ENCODE measurements at places on chromosomes 1 and 21. TPM values are rescaled to one million over a fixed set of nuclear protein-coding genes. Genes with fewer than 3 reads are reported as not detected.

Gene ATP13A2
- total RNA-seq: 31.1 TPM

Gene IGSF21
- not detected for total RNA-seq

Gene GCSAML
- not detected for total RNA-seq

Gene OR2T29
- total RNA-seq: not detected

Gene SPRR2G
- total RNA-seq: not detected

Gene S100A3
- 0.81 TPM for total RNA-seq

Gene KIF26B
- not detected for total RNA-seq

- DNase-seq: no peak
Measured at GRCh38 chr1:201354901-201355295, 22.6 kb downstream of the TNNT2 start.

- DNase-seq: no peak
Measured at GRCh38 chr21:44085491-44086321, 21.5 kb upstream of the PWP2 start.

DNA sequence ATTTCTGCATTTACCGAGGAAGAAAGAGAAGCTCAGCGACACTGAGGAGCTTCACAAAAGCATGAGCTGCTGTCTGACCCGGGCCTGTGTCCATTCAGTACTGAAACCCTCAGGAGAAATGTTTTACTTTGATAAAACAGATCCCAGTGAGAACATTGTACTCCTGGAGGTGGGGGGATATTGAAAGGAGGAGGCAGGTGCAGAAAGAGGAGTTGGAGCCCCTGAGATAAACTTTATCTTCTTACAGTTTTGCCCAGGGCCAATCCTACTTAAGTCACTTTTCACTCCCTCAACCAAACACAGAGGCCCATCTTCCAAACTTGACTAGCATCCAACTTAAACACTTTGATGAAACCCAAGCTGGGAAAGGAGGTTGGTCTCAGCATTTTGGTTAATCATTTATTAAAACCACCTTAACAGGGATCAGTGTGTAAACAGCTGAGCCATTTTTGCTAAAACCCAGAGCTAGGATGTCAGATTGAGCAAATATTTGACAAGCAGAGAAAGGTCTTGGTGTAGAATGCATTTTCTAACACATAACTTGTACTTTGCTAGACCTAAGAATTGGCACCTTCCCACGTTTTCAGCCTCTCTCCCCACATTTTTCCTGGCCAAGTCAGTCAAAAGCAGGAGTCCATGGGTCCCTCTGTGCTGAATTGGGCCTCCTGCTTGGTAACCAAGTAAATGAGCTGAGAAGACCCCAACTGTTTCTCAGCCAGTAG lies 32.5 kb upstream of the SARS1 start:
- no peak for DNase-seq

DNA sequence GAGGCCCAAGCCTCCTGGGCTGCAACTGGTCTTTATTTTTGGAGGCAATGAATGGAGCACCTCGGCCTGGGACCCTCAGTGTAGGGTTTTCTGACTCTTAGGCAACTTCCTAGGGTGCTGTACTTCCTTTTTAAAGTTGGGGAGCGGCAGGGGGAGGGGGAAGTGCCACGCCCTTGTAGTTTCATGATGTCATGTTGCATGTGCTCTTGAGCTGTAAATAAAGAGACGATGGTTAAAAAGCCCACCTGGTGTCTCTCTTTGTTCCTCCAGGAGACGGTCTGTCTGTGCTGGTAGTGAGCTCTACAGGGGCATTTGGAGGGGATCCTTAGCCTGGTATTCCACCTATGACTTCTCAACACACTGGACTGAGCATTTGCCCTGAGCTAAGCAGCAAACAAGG lies 10.3 kb upstream of the AGTRAP start:
- no peak for DNase-seq

GRCh38 chr1:155040358-155041093 lies 6.9 kb downstream of the DCST1 start:
- no peak for DNase-seq

GRCh38 chr1:183871601-183872000 lies 66.7 kb downstream of the RGL1 start:
- DNase-seq: no peak

GRCh38 chr1:59357645-59358320 lies 60.9 kb downstream of the FGGY start:
- DNase-seq: no peak

GRCh38 chr1:154241703-154242351 lies 21.1 kb downstream of the UBAP2L start:
- no peak for DNase-seq

- no peak for DNase-seq
Measured at GRCh38 chr21:20856926-20857325, 141.3 kb upstream of the NCAM2 start.

- peak; percentile 84 for DNase-seq
Measured at GRCh38 chr1:153532769-153533599, 2.8 kb downstream of the S100A6 start.

DNA sequence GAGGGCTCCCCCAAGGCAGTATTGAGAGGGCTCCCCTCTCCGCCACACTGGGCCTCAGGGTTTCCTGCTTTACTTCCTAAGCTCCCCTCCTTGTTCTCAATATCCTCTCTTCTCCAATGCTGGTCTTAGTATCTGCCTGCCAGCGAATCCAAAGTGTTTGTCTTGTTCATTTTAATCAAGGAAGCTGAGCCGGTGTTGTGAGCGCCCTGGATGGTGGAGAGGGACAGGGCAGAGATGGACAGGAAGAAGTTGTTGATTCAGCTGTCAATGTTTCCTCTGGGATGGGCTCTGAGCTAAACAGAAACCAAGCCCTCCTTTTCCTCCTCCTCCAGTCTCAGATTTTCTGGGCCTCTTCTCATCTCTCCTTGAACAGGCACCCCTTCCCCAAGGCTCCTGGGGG lies 5.4 kb downstream of the OLFML3 start:
- no peak for DNase-seq

DNA sequence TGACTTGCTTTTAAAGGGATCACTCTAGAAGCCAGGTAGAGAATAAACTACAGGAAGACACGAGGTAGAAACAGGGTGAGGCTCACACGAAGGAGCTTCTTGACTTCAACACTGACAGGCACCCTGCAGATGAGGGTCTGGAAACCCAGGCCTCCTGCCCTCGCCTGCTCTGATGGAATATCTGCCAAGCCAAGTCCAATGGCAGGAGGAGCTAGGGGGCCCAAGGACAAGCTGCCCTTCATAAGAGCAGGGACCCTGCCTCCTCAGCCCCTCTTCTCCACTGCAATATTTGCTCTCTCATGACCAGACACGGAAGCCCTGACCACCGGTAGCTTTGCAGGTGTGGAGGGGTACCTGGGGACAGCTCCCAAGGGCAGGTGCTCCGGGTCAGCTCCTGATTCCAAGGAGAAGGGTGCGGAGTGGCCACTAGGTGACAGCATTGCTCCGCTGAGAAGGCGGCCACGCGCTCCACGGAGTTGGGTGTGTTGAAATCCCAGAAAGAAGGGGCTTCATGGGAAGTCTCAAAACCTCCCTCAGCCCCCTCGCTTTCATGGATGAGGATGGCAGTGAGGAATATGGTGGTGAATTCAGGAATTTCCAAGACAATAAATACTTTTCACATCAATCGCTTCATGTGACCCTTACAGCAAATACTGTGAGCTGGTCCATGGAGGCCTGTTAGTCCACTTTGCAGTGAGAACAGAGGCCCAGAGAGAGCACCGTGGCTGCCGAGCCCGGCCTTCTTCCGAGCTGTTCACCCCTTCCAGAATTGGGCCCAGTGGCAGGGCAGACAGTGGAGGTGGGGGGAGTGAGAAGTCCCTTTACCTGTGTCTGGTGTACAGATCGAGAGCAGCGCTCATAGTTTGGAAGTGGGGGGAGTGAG lies 33.2 kb upstream of the PAX7 start:
- DNase-seq: peak; percentile 22

DNA sequence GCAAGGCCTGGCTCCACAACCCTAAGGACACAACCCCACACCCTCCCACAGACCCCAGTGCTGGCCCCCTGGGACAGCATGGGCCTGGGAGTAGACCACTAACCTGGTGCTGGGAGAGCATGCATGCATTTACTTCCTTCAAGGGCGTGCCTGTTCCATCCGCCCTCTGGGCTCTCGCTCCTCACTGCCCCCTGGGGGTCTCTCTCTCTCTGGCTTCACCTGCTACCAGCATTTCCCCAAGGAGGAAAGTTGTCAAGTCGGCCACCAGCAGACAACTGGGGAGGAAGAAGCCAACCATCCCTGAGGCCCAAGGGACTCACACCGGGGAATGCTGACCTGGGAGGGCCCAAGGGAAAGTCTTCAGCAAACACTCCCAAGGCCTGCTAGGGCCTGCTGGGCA lies 6.5 kb downstream of the LRP8 start:
- no peak for DNase-seq

DNA sequence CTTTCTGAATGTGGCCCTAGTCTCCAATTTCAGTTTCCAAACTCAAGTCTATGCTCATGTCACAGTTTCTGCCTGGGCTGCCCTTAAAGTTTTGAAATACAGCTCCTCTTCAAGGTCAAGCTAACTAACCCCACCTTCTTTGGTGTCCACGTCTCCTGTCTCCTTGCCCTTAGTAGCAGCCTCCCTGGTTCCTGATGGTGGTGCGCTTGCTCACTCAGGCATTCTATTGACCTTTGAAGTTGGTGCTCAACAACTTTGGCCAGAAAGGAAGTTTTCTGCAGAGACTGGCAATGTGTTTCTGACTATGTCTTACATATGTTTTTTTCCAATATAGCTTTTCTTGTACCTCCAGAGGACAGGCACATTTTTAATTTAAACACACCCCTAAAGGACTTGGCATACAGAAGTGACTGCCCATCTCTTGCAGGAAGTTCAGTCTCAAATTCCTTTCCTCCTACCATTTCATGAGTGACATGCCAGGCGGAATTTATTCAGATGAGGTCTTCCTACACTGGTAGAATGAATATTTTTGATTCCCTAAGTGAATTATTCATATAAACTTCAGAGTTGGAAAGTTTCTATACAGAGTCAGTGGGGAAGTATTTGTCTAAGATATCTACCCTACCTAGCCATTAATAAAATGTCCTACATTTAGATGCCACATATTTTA lies 364.3 kb upstream of the USP24 start:
- no peak for DNase-seq

DNA sequence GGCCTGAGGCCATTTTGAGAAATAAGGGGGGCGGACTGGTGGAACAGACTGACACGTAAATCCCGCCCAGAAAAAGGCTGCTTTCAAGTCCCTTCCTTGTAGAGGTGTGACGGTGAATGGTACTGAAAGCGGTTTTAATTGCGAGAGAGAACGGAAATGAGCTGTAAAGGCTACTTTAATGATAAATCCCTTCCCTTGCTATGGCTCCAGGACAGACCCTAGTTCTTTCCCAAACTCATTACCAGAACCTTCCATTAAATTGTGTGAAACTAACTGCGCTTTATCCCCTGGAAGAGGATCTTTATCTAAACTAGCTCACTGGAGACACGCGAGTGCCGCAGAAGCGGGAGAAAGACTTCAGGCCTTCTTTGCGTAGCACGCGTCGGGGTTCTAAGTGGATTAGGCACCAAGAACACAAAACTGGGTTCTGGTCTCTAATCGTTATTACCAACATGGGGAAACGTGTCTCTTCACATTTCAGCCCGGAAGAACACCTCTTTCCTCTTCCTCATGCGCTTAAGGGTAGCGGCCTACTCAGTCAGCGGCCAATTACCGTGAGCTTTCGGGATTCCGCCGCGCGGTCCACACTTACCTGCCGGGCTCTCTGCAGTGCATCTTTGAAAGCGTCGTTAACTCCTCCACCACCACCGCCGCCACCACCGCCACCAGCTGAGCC lies 441 bp downstream of the FUBP1 start:
- peak; percentile 78 for DNase-seq

GRCh38 chr1:225608014-225608796 lies 44.7 kb downstream of the ENAH start:
- DNase-seq: no peak

DNA sequence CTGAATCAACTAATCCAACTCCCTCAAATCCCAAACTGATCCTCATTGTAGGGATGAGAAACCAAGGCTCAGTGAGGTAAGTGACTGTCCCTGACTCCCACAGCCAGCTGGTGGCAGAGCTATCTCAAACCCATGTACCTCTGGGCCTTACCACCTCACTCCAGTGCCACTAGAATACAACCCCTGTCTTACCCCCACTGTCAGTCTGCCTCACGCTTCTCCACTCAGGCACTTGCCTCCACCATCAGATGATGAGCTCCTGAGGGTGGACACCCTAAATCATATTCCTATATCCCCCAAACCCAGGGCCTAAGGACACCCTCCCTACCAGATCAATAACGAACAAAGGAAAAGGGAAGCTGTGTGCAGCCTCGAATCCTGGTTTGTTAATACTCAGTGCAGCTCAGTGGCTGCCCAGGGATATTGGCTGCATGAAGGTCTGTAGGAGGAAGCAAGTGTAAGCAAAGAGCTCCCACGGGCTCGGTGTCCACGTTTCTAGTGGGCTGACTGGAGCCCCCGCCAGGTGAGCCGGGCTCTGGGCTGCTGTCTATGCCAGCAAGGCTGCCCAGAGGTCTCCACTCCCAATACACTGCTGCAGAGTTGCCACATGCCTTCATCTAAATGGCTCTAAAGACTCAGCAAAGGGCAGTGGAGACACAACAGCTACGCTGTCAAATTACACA lies 533.4 kb downstream of the MATN1 start:
- DNase-seq: no peak

DNA sequence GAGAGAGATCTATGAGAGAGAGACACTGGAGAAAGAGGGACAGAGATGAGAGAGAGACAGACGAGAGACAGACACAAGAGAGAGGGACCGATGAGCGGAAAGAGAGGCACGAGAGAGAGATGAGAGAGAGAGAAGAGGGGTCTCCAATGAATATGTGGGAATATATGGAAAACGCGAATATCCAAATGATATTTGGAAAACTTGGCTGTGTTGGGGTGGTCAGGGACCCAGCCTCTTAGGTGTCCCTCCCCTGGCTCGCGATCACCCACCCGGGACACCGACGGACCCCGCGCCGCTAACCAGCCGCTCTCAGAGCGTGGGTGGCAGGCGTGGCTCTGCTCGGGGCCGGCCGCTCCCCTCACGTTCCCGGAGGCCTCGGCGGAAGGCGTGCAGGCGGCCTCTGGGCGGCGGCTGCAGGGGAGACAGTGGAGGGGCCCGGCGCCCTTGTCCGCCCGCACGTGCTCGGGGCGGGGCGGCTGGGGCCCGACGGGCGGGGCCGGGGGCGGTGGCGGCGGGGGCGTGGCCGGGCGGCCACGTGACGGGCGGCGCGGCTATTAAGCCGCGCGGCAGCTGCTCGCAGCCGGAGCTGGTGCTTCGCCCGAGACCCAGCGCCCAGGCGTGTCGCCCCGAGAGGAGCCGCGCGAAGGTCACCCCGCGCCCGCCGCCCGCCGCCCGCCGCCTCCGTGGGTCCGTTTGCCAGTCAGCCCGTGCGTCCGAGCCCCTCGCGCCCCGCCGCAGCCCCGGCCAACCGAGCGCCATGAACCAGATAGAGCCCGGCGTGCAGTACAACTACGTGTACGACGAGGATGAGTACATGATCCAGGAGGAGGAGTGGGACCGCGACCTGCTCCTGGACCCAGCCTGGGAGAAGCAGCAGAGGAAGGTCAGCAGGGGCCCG lies at the start of gene ACTN2:
TSS of gene ACTN2 (plus strand) at position 583 of the 898 bp plus-strand sequence. CDS start at position 758, 175 bp downstream.
- peak; percentile 67 for DNase-seq

GRCh38 chr1:177165069-177165439 lies 542 bp upstream of the ASTN1 start:
- no peak for DNase-seq

- no peak for DNase-seq
Measured at GRCh38 chr21:44905728-44906090, 15.0 kb downstream of the ITGB2 start.

GRCh38 chr1:55854911-55855310 lies 639.7 kb upstream of the USP24 start:
- no peak for DNase-seq

Data from MG63 (cell line).